ENCODE measurements at places on chromosomes 6 and 20.

- DNase-seq, result no peak
Measured at GRCh38 chr6:66628917-66629316, 921.9 kb upstream of the EYS start.

- DNase-seq, result no peak
Measured at GRCh38 chr20:61315319-61315718, 63.3 kb downstream of the CDH4 start.

DNA sequence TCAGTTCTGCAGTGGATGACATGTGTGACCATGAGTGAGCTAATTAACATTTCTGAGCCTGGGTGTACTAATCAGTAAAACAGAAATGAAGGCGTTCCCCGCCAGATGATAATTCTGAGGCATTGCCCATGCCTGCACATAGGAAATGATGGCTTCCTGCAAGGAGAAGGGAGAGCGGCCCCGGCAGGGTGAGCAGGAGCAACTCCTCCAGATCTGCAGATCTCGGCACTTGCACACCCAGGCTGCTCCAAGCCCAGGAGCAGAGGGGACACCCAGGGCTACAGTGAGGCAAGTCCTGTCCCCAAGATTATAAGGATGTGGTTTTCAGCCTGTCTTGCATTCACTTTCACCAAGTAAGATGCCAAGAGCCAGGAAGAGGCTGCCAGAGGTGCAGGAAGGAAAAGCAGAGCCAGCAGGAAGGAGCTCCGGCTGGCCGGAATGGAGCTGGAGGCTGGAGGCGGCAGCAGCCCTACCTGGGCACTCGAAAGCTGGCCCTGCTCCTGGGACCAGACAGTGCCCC lies 177.5 kb upstream of the CST7 start:
- no peak for DNase-seq

DNA sequence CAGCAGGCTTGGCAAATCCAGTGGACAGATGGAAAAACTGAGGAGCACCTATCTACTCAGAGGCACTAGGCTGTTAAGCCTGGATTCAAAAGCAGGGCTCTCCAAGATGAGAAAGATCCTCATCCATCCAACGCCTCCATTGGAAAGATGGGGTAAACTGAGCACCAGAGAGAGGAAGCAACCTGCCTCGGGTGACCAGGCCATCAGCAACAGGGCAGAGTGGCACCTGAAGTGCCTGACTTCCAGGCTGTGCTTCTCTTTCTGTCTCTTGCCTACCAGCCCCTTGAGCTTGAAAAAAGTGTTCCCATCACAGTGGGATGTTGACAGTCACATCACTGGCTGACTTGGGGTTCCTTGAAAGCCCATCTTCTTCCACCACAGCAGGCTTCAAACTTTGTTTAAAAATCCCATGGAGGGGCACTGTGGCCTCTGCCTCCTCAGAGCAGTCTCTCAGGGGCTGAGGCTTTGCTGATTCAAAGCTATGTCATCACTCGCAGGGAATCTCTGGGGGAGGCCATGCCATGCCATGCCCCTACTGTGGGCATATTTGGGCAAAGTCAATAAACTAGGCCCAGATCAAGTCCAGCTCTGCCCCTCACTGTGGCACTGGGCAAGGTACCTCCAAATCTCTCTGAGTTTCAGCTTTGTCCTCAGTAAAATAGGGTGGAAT lies 44.8 kb upstream of the TGM2 start:
- DNase-seq, result no peak

- DNase-seq, result no peak
Measured at GRCh38 chr6:34836008-34836407, 44.1 kb downstream of the BLTP3A start.

DNA sequence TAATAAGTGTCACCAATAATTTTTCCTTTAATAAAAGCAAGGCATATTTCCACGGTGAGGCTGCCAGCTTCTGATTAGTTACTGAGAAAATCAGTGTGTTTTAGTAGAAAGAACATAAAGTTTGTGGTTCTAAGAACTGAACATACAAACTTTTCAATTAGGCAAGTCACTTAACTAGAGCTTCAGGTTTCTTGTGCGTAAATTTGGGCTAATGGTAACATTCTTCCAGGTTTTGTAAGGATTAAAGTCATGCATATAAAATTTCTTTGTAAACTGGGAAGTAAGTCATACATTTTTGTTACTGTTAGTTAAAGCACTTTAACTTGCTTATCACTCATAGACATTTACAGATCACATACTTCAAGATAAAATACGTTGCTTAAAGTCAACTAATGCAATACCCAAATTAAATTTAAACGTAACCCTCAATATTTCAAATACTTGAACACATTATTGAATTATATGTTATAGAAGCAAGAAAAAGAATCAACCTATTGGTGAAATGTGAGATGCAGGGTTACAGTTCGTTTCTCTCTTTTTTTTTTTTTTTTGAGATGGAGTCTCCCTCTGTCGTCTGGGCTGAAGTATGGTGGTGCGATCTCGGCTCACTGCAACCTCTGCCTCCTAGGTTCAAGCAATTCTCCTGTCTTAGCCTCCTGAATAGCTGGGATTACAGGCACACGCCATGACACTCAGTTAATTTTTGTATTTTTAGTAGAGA lies 327.3 kb upstream of the NOX3 start:
- no peak for DNase-seq
